ENCODE measurements at places on chromosomes 6 and 20.

GRCh38 chr20:4555188-4555890 is 166.4 kb upstream of the PRND start:
- DNase-seq, result peak; percentile 75

DNA sequence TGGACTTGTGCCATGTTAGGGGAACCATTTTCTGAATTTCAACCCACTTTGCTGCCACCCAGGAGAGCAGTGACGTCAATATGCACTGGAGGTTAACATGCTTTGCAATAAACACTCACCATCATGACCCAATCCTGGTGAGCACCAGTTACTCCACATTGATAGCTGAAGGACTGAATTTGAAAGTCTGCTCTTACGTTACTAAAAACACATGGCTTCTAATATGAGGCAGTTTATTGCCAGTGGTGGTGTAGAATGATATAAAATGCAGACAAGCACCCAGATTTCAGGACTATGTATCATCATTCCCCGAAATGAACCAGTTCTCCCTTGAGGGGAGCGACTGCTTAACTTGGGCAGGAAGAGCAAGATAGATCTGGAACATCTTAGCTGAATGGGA is 23.8 kb downstream of the RFPL4B start:
- DNase-seq, result no peak

- DNase-seq, result peak; percentile 82
Measured at GRCh38 chr20:1422753-1423152, 29.9 kb upstream of the FKBP1A start.

DNA sequence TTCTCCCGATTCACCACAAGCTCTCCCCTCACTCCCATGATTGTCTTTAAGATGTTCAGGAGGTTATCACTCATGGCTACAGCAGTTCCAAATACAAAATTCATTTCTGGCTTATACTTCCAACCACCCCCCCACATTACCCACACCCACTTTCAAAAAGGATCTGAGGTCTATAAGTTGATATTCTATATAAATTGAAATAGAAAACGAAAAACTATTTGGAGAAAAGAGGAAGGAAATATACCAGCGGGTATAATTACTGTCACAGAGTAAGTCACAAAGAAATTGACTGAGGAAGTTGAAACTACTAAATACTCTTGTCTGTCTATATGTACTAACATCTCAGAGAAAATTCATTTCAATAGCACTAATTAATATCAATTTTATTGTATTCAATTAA is 112.7 kb upstream of the TNFAIP3 start:
- no peak for DNase-seq

DNA sequence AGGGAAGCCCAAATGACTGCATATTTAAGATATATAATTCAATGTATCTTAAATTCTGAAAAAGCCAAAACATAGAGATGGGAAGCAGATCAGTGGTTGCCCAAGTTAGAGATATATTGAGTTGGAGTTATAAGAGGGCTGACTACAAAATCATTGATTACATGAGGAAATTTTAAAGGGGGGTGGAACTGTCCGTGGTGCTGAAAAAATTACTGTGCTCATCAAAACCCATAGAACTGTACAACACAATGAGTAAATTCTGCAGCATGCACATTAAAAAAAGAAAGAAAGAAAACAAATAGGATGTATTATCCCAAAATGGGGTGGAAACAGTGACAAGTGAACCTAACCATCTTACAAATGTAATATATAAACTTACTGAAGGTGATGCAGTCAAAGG is 100.9 kb downstream of the FUT9 start:
- DNase-seq, result no peak

DNA sequence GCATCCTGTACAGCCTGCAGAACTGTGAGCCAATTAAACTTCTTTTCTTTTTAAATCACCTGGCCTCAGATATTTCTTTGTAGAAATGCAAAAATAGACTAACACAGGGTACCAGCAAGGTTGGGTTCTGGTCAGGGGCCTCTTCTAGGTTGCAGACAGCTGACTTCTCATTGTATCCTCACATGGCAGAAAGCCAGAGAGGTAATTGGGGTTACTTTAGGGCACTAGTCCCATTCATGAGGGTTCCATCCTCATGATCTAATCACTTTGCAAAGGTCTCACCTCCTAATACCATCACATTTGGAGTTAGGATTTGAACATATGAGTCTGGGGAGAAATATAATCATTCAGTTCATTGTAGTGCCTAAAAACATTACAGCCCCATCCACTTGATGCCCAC is 101.5 kb downstream of the LCA5 start:
- DNase-seq, result no peak

DNA sequence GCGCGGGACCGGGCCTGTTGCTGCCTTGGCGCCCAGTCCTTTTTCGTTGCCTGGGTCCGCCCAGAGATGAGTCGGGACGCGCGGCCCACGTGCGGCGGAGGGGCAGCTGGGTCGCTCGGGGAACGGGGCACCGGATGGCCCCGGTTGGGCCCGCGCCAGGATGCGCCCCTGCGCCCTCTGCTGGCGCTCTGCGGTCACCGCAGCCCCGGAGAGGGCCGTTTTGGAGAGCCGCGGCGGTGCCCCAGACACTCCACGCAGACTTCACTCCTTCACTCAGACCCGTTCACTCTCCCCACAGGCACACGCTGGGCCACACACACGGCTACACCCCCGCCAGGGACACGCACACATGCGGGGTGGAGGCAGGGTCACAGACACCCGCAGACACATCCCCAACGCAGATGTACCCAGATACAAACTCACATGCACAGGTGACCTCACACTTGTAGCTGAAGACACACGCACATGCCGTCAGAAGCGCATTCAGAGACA is 38.8 kb downstream of the SRC start:
- no peak for DNase-seq

GRCh38 chr20:50295762-50296449 is 105.3 kb downstream of the CEBPB start:
- no peak for DNase-seq

GRCh38 chr20:41738604-41739206 is 120.5 kb upstream of the CHD6 start:
- peak; percentile 34 for DNase-seq

DNA sequence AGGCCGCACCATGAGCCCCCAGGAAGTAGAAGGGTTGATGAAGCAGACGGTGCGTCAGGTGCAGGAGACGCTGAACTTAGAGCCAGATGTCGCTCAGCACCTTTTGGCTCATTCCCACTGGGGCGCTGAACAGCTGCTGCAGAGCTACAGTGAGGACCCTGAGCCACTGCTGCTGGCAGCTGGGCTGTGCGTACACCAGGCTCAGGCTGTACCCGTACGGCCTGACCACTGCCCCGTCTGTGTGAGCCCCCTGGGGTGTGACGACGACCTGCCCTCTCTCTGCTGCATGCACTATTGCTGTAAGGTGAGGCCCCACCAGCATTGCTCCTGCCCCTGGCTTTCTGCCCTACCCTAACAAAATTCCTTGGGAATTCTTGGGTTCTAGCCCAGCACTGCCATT is 13.1 kb downstream of the DNPH1 start:
- no peak for DNase-seq

DNA sequence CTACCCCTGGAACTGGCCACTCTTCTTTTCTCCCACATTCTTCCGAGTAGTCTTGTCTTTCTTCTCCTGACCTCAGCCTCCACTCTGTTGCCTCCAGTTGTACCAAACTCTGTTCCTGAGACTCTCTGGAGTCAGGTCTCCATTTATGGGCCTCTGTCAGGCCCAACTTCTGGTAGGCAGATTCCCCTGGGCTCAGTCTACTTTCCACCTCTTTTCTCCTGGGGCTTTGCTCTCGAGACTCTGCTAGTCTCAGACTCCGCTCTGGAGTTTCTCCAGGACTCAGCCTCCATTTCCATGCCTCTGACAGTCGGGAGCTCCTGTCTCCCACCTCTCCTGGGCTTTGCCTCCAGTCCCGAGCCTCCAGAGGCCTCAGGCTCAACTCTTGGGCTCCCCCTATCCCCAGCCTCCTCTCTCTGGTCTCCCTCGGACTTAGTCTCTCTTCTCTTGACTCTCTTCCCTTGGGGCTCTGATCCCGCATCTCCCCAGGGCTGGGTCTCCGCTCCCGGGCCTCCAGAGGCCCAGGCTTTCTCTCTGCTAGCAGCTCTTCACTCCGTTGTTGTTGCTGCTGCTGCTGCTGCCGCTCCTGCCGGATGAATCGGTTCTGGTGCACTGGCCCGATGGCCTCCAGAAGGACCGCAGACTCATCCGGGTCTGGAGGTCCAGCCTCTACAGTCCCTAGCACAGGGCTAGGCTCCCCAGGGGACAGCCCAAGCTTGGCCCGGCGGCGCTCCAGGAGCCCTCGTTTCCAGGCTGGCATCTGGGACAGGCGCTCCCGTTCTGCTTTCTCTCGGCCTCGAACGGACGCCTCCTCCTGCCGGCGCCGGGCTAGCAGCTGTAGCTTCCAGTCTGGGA is 1.1 kb downstream of the PPP1R18 start:
- no peak for DNase-seq

GRCh38 chr6:125797120-125797885 is 6.5 kb downstream of the NCOA7 start:
- no peak for DNase-seq

DNA sequence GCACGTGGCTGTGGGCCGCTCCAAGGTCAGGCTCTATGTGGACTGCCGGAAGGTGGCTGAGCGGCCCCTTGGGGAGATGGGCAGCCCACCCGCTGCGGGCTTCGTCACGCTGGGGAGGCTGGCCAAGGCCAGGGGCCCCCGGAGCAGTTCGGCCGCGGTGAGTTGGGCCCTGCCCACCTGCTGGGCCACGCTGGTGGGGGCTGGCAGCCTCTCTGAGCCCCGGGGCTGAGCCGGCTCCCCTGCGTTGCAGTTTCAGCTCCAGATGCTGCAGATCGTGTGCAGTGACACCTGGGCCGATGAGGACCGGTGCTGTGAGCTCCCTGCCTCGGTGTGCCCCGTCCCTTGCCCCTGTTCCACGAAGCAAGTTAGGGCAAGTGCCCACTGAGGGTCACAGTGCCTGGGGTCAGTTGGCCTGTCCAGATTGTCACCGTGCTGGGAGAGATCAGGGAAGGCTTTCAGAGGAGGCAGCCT is 27.1 kb downstream of the COL20A1 start:
- DNase-seq, result no peak

DNA sequence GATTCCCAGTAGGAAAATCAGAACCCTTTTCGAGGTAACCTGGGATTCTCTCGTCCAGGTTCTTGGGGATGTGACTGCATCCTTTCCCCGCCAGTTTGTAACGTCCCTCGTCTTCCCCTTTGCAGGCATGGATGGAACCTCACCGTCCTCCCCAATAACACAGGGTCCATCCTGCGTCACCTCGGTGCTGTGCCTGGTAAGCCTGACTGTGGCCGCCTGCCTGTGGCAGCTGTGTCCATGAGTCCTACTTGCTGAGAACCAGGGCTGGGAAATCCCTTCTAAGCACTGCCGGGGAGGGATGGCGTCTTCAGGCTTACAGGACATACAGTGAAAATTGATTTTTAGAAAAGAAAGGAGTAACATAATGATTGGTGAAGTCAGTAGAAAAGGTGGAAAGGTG is 155.6 kb downstream of the DTNBP1 start:
- DNase-seq, result no peak

- peak; percentile 55 for DNase-seq
Measured at GRCh38 chr6:20403766-20404640, 2.3 kb downstream of the E2F3 start.

DNA sequence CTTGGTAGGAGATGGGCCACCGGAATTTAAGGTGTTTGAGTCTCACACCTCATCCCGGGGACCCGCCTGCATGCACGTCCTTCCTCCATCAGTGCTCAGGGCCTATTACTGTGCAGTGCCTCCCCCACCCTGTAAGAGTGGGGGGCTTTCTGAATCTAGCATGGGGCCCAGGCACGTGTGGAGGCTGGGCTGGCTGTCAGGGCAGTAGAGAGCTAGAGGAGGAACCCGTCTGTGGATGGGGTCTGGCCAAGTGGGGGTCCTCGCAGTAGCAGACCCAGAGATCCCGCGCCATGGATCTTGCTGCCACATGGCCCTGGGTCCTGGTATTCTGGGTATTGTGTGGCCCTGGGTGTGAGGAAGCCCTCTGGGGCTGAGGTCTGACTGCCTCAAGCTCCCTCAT is 42.9 kb downstream of the SRC start:
- DNase-seq, result no peak

DNA sequence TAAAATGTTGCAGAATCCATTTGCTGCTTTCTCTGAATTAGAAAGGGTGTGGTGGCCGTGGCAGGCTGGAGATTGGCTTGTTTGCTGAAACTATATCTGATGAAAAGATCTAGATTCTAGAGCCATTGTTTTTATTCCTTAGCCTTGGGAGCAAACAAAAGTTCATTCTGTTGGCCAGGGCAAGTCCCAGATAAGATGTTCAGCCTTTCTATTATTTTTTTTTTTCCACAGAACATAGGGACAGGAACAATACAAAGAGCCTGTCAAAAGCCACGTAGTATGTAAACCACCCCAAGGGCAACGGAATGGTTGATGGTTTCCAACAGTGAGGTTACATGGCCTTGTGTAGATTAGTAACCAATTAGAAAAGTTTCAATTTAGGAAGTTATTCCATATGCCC is 119.9 kb upstream of the SLC22A16 start:
- DNase-seq, result no peak

GRCh38 chr20:14775778-14776177 is 438.4 kb upstream of the FLRT3 start:
- DNase-seq, result peak; percentile 99

GRCh38 chr6:157644043-157644810 is 178.8 kb upstream of the SNX9 start:
- peak; percentile 5 for DNase-seq

- no peak for DNase-seq
Measured at GRCh38 chr20:3452690-3453089, 18.1 kb upstream of the ATRN start.

- no peak for DNase-seq
Measured at GRCh38 chr20:64242797-64243475, 12.6 kb upstream of the PCMTD2 start.

- no peak for DNase-seq
Measured at GRCh38 chr20:45813006-45813340, 529 bp downstream of the UBE2C start.

DNA sequence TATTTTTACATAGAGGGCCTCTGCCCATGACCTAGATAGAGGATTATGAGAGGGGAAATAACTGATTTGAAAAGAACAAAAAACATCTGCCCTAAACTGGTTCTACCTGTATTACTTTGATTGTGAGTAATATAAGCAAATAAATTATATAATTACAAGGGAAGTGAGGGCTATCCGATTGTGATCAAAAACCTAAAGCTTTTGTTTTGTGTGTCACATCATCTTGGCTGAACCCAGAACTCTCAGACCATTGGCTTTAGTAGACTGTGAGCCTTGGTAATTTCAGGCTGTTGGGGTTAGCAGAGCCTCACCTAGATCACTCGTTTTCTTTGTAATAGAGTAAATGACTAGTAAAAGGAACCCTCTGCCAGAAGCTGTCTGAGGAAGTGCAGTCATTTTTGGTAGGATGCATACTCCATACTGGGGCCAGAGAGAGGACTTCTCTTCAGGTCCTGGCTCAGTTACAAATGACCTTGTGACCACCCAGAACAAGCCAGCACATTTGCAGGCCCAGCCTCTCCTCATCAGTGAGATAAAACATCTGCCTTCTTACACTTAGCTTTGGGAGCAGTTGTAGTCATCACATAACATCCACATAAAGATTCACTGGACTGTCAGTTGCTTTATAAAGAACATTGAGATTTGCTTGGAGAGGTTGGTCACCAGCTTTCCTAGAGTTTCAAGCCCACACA is 13.5 kb downstream of the STK35 start:
- DNase-seq, result peak; percentile 26

Data from bronchial epithelial cell (primary cell).